T-helper 9 cell (primary cell): ENCODE measurements at places on chromosomes 5 and 9.

DNA sequence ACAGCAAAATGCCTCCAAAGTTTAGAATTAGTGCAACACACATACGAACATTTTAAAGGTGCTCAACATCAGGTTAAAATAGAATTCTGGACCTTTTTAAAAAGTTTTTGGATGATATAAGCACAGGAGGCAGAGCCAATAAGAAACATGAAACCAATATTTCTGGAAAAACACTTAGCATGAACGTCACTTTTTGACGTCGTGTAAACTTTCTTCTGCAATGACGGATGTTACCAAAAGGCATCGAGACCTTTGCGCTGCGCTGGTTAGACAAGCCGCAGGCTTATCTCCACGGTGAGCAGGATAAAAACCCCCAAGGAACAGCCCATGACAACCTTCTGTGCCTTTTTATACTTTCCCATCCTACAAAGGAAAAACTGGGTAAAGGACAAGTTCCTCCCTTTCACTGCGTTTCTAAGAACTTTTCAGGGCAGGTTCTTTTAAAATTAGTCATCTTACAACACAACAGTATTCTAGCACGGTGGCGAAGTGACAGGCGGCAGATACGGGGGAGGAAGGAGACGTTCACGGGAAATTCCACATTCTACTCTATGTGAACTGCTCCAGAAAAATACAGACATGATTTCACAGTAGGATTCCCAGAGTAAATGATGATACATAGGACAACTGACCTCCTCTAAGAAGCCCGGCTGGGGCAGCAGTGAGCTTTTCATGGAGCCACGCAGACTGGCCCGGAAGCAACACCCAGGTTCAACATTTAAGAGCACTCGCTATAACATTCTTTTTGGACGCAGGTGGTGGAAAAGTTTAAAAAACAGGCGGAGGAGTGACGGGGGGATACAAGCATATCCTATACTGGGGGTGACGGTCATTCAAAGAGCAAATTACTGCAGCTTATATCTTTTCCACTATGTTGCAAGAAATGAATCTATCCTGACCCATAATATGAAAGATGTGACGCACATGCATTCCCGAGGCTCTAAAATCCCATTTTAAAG, 52.4 kb downstream of the USP20 start:
- DNase-seq = peak; percentile 61

DNA sequence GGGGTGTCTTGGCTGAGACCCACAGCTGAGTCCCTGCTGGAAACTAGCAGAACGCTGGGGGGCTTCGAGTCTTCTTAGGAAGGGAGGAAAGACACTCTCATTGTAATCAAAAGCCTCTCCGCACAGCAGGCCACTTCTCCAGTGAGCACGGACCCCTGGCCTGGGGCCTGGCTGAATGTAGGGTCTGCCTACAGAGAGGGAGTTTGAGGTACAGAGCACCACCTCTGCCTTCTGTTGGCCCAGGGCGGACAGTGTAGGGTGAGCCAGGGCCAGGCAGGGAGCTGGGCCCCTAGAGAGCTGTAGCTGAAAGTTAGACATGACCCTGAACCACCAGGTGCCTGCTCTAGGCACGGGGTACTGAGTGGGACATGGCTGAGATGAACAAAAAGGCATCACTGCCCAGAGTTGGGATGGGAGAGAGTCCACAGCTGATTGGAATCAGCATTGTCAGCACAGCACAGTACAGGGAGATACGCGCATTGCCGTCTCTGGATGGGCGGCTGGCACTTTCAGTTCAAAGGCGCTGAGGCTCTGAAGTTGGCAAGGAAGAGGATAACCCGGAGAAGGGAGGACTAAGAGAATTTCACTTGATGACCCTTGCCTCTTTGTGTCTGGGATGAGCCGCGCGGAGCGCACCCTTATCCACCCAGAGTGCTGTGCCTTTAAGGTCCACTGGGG, 363 bp upstream of the SLC25A48 start:
- DNase-seq = no peak

DNA sequence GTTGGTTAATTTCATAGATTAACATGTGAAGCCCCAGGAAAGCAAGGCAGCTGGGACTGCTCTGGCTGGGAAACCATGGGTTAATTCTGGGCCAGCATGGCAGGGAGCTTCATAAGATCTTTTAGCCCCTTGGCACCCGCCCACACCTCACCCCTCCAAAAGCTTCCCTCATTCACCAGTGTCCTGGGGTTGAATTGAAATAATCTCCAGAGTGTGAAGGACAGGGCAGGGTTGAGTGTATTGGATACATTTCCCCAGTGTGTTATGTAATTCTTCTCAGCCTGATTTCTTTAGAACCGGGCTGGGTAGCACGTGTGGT, 19.4 kb downstream of the WNT8A start:
- DNase-seq = no peak

DNA sequence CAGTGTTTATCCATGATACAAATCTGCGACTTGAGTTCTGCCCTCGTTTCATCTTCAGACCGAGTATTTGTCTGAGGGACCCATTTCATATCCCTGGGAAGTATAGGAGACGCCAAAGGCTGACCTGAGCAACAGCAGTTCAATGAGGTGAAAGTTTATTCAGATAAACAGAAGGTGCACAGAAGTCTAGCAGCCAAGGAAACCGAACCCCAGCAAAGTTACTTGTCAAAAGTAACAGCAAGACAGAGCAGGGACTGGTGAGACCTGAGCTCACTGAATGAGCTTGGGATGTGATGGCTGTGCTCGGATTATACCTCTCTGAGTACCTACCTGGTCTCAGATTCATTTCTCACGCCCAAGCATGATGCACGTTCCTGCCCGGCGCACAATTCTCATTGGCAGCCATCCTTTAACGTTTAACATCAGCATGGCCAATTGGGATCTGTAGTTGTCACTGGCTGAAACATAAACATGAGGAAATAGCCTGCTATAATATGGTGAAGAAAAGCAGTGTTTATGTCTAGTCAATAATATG, 599 bp downstream of the LYRM7 start:
- peak; percentile 4 for DNase-seq

GRCh38 chr9:94034511-94034910, 49.8 kb upstream of the PTPDC1 start:
- DNase-seq = no peak

DNA sequence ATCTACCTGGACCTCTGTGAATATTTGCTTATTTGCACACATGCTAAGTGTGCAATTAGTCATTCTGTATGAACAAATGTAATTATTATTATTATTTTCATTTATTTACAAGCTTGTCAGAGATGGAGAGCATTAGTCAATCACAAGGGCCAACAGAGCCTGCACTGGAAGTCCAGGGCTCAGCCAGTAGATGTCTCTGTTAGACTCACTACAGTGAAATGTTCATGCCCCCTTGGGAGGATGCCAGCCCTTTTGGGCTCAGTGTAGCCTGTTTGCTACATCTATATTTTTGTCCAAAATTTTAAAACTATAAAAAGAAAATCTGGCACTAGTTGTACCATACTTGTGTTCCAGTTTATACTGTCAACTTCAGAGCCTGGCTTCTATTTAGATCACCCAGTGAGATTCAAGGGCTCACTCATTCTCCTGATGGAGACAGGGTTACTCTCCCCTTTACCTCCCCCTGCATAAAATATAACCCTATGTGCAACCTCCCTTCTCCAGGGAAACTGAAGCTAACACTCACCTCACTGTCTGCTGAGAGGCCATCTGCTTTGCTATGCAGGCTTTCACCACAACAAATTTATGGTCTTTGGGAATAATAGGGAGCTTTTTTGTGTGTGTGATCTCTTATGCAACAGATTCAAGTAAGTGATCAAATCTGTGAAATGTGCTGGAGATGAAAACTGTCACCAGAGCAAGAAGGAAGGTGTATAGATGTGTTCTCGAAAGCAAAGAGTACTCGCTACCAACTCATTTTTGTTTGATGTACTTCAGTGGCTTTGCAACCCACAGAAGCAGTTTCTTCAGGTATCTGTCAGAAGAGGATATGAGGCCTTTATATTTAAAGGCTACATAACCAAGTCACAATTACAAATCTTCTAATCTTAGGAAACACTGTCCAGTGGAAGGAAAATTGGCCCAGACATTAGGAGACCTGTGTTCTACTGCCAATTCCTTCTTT, 99.9 kb upstream of the TLE4 start:
- no peak for DNase-seq

DNA sequence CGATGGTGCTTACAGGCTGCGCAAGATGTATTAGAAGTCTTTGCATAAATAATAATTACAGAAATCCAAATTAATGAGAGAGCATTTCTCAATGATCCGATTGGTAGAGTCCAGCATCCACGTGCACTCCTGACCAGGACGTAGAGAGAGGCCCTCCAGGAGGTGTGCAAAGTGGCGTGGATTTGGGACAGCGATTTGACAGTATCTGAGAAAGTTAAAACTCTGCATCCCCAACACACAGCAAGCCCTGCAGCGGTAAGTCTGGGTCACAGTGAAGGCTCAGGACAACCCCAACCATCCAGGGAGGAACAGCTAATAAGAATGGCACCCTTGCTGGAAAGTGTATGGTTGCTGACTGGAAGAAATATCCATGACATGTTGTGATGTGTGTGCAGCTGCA, 180.2 kb downstream of the AUH start:
- no peak for DNase-seq

- no peak for DNase-seq
Measured at GRCh38 chr9:4099976-4100735, 199.7 kb downstream of the GLIS3 start.

GRCh38 chr5:159163701-159164046, 45.7 kb downstream of the RNF145 start:
- DNase-seq = no peak

DNA sequence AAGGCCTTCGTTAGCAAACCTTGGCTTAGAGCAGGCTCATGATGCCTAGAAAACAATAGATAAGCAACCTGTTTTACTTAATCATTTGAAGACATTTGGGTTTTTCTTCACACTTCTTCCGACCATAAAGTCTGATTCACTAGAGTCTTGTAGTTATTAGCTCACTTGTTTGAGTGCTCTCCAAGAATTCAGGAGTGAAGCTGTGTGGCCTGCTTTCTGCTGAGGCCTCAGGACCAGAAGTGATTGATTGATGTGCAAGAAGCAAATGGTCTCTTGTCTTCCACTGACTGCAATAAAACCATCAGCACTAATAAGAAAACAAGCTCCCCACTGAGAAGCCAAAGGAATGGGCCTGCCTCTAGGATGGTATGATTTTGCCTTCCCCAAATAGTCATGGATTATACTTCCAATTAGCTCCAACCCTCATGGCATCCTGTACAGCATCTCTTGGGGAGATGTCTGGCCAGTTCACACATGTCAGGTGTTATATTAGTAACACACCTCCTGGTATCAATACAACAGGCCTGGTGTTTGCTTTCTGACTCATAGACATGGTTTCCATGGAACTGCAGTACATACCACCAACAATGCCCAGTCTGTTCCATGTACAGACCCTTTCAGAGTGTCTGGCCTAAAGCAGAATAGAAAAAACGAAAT, 317.6 kb downstream of the CWC27 start:
- DNase-seq = no peak

- DNase-seq = no peak
Measured at GRCh38 chr9:98707166-98708102, 1.3 kb downstream of the GABBR2 start.

- DNase-seq = no peak
Measured at GRCh38 chr9:70422371-70423043, 8.1 kb upstream of the KLF9 start.

DNA sequence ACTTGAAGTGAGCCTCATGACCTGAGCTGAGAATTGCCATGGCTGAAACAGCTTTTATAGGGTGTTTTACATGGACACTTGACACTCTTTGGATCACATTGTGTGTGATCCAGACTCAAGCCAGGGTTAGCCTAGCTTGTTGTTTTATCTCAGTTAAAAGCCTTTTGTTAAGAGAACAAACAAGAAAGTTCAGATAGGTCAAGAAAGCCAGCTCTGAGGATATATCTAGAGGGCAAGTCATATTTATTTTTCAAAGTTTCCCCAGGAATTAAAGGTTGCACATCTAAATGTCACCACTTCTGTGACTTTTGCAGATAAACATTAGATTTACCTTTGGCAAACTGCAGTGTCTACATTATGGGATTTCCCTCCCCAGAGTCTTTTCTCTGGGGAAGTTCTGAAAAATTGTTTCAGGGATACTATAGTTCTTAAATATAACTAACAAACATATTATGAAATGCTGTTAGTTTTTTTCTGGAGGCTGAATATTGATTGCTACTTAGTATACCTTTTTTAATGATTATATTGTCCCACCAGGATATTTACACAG, 134.5 kb downstream of the C9orf152 start:
- DNase-seq = no peak

DNA sequence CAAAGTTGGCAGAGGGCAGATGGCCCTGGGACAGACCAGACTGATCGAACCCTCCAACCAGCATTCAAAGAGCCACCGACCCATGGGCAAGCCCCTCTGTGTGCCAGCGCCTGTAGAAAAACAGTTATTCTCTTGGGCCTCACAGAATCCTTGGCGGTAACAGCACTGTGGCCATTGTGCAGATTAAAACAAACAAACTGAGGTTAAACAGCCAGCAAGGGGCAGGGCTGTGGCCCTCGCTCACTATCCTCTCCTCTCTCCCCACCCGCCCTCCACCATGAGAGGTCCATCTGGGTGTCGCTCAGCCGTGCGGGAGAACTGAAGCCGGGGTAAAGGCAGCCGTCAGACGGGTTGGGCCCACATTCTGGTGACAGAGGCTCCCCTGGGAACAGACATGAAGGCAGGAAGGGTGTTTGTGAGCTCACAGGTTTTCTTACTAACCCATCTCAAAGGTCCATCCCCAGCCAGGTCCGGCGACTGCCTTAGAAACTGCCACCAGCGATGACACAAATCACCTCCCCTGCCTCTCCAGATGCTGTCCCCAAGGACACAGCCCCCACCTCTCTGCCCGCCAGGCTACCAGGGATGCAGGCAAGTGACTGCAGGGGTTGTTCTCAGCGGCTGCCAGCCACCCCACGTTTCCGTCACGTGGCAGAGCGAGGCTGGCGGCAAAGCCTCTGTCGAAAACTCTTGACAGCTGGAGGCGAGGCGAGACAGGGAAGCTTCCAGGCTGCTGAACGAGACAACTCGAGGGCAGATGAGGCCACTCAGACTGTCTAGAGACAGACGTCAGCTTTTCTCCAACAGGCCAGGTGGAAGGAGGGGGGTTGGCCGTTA, 75.8 kb upstream of the SARDH start:
- DNase-seq = no peak
